ENCODE measurements at places on chromosomes 2 and 18. TPM values are rescaled to one million over a fixed set of nuclear protein-coding genes. Genes with fewer than 3 reads are reported as not detected.

DNA sequence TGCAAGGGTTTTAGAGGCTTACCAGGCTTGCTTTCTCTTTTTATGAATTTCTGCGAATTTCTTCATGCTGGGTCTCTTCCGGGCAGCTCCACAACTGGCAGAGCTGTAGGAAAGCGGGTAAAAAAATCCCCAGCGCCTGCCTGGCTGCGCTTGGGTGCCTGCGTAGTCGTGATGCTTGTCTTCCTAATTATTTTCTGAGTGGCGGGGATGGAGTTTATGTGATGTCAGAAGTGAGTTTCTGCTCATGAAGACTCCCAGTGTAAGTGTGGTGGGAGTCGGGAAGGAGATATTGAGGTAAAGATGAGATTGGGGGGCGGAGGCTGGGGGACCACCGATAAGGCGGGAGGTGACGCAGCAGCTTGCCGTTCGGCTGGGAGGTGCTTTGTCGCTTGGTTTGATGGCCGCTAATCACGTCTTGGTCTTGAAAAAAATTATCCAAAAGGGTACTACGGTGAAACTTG is 229.8 kb downstream of the LDLRAD4 start:
- DNase-seq, result no peak

DNA sequence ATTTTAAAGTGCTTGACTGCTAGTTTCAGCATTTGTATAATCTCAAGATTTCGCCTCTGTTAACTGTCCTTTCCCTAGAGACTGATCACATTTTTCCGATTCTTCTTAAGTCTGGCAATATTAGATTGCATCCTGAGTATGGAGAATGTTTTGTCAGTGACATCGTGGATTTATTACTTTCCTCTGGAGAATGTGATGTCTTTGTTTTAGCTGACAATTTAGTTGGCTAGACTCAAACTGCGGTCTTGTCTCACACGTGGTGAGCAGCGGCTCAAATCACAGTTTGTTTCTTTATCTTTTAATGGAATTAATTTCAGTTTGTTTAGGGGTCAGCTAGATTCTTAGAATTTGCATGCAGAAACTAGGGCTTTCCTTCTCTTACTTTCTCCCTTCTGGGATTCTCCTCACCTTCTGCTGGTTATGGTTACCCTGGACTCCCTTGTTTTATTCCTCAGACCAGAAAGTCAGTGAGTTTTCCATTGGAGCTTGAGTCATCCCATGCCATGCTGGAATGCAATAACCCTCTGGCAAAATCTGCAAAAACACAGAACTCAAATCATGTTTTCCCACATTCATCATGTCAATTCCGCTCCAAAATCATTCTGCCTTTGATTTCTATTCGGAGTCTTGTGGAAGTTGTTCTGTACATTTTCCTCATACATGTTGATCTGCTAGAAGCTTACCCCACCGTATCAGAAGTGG is 327.2 kb upstream of the TRIB2 start:
- DNase-seq, result no peak

- DNase-seq, result no peak
Measured at GRCh38 chr2:218438596-218438995, 19.7 kb downstream of the VIL1 start.

- no peak for DNase-seq
Measured at GRCh38 chr2:108905176-108905575, 83.8 kb downstream of the EDAR start.

Gene CIB4
- total RNA-seq, result not detected

Gene CRACDL
- 14.6 TPM for total RNA-seq
